Uterus (tissue), 4 donors: ENCODE measurements at places on chromosomes 4 and X.

DNA sequence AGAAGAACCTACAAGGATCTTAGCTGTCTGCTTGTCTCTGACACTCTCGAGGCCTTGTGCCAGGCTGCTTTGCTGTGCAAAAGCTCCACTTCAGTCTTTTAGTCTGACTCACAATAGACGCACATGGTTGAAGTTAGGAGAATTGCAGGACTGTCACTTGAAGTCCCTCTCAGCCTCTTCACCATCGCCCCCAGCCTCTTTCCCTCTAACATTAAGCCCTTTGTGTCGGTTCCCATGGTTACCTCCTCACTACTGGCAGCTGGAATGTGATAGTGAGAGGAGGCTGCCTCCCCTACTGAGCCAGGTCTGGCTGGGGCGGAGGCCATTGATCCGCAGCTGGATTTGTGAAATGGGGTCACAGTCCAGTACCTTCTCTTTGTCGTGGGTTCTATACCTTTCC lies 201.8 kb downstream of the SOWAHB start:
- no peak for DNase-seq

- DNase-seq = no peak
Measured at GRCh38 chrX:64570204-64570603, 175.0 kb upstream of the MTMR8 start.

GRCh38 chr4:121237069-121237399 lies 72.9 kb upstream of the TNIP3 start:
- no peak for DNase-seq

DNA sequence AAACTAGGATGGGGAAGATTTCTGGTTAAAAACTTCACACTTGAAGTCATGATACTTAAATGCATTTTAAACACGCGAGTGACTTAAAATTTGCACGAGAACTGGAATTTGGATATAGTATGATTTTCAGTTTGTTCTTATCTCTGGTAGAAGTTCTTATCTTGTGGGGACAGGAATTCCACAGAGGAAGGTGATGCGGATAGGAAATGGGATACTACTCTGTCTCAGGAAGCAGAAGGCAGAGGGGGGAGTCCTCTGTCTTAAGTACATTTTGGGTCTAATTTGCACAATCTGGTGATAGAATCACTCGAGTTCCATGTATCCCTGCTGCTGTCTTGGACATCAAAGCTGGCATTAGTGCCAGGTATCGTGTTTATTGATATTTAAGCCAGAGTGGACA lies 53.3 kb downstream of the TLL1 start:
- no peak for DNase-seq

GRCh38 chrX:41474726-41475100 lies 27.6 kb downstream of the NYX start:
- no peak for DNase-seq

GRCh38 chrX:16148896-16149295 lies 18.4 kb upstream of the MAGEB17 start:
- DNase-seq = no peak

GRCh38 chr4:127370604-127371003 lies 262.2 kb upstream of the INTU start:
- peak; percentile 13 for DNase-seq

- no peak for DNase-seq
Measured at GRCh38 chr4:114684462-114684861, 85.9 kb downstream of the UGT8 start.

GRCh38 chr4:26050212-26050643 lies 136.2 kb downstream of the SMIM20 start:
- peak; percentile 43 for DNase-seq

- DNase-seq = no peak
Measured at GRCh38 chr4:152900395-152900794, 35.7 kb upstream of the FHDC1 start.

DNA sequence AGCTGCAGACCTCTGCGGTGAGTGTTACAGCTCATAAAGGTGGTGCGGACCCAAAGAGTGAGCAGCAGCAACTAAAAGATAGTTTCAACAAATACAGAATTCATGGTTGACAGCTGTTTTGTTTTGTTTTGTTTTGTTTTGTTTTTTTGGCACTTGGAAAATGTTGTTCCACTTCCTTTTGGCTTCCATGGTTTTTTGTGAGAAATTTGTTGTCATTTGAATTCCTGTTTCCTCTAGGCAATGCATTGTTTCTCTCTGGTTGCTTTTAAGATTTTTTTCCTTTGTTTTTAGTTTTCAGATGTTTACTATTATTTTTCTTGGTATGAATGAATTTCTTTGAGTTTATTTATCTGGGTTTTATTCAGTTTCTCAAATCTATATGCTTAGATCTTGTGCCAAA lies 229.4 kb downstream of the MID1IP1 start:
- no peak for DNase-seq

DNA sequence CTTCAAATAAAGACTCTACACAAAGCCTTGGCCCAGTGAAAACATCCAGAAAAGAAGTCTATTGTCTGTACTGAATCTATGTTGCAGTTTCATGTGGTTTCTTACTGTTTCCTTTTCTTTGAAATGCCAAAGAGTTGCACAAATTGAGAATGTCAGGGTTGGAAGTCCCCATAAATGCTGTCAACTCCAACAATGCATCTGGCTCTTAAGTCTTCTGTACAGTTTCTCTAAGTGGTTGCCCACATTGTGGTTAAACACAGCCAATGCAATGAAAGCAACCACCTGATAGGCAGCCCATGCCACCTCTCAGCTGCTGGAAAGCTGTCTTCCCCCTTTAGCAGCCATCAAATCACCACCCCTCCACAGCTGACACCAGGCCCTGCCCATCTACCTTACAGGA lies 67.2 kb upstream of the C1GALT1C1 start:
- no peak for DNase-seq

- DNase-seq = peak; percentile 75
Measured at GRCh38 chr4:7842384-7843279, 97.0 kb downstream of the AFAP1 start.
